ENCODE measurements at places on chromosomes 2 and 18. TPM values are rescaled to one million over a fixed set of nuclear protein-coding genes. Genes with fewer than 3 reads are reported as not detected.
A peak's percentile ranks its signal among the peaks of the same experiment; 100 is the strongest.

Gene IL36B
- not detected for polyA plus RNA-seq

Gene CAPN13
- polyA plus RNA-seq, result not detected

Gene CHST10
- polyA plus RNA-seq, result 3.9 TPM

DNA sequence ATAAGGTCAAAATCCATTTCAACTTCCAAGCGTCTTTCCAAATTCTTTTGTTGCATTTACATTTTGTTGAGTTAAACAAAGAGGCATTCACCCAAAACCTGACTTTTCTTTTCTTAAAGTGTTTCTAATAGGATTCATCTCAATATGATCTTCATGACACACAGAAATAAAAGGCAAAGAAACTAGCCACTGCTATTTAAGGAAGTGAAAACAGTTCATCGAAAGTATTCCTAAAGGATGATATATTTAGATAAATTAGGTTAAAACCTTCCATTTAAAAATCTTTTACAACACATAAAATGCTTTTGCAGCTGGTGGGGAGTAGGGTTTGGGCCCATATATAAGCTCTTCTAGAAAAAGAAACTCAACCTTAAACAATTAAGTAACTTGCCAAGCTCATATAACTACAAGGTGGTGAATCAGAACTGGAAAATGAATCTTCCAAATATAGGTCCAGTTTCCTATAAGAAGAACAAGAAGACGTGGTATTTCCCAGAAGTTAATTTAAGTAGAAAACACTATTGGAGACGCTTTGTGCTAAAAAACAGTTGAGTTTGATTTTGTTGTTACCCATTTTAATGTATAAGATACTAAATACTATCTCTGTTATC lies 336.0 kb upstream of the HNRNPA3 start:
- no peak for DNase-seq

- DNase-seq, result no peak
Observed at GRCh38 chr2:146918280-146918679, 926.5 kb upstream of the ACVR2A start.

DNA sequence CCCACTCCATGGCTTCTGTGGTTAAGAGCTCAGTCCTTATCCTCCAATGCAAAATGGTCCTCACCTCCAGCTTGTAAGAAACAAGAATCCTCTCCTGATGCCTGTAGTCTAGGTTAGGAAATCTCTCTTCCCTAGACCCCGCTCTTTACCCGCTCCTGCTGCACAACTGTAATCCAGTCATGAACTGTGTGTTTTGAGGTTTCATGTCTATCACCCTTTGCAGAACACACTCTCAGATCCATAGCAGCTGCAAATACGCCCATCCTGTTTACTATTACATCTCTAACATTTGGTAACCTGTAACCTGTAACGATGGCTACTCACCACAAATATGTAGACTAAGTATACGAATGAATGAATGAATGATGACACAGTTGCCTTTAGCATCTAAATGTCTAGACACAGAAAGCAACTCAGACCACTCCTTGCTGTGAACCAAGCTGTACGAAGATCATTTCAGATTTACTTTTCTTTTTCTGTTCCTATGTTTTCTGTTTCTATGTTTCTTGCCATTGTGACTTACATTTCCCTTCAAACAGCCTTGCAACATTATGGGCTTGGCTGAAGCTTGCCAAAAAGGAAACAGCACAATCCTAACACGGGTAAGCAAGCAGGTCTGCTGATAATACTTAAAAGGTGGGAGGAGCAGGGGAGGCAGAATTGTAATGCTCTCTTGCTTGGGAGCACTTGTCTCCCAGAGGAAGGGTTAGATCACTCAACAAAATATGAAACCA lies 53.7 kb downstream of the EPHA4 start:
- DNase-seq, result peak; percentile 57

DNA sequence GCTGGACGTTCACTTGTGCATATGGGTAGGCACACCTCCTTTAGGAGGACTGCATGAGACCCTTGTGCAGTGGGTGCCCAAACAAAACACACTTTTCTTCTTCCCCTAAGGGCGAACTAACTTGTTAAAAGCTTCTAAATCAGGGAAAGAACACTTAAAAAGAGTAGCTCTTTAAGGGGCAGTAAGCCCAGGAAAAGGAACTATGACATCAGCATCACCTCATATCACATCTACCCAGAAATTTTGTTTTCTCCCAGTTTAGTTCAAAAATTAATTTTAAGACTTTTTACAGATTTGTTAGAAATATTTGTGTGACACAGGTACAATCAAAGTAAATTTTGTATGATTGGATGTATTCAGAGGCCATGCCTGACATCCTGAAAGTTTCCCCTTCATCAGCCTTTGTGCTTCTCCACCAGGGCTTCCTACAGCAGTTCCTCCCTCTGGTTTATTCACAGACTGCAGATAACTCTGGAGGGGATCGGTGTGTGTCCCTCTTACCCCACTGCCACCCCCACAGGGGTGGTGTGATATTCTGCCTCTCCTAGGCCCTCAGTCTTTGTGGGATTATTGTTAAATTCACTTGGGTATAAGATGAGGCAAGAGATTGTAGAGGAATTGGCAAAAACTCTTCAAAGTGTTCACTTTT lies 27.6 kb downstream of the BCL2L11 start:
- DNase-seq, result no peak

GRCh38 chr18:25672490-25672889 lies 320.5 kb upstream of the ZNF521 start:
- no peak for DNase-seq

DNA sequence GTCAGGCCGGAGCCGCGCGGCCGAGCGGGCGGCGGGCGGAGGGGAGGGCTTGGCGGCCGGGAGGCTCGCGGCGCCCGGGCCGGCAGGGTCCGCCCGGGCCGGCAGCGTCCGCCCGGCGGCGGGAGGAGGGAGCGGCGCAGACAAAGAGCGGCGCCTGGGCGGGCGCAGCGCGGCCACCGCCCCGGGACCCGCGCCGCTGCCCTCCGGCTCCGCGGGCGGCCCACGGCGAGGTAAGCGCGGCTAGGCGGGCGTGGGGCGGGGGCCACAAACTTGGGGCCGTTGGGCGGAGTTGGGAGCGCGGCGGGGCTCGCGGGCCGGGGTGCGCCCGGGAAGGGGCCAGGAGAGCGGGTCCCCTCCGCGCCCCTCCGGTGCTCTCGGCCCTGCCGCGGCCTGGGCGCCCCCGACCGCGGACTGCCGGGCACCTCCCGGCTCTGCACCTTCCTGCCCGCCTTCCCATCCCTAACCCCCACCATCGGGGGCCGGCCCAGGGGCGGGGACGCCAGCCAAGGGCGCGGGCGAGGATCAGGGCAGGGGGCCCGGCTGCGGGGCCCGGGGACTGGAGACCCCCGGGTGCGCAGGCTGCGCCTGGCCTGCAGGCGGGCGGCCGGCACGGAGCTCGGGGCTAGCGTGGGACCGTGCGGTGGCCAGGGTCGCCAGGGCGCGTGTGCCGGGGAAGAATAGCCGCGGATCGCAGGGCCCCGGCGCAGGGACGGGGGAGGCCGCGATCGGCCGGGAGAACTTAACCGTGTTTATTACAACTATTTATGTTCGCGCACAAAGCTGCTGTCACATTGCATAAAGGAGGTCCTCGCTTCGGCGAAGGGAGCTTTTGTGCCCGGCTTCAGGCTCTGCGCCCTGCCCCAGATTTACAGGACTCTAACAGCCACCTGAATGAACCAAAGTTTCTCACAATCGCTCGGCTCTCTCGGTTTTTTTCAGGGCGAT lies at the start of gene NCK2:
Gene NCK2, plus strand, starts transcription at position 4 of the 945 bp plus-strand sequence. CDS start 110,152 bp downstream, outside the sequence.
- DNase-seq, result no peak

DNA sequence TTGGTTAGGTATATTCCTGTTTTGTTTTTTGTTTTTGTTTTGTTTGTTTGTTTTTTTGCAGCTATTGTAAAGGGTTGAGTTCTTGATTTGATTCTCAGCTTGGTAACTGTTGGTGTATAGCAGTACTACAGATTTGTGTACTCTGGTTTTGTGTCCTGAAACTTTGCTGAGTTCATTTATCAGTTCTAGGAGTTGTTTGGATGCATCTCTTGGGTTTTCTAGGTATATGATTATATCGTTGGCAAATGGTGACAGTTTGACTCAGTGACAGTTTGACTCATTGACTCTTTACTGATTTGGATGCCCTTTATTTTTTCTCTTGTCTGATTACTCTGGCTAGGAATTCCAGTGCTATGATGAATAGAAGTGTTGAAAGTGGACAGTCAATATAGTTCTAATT lies 53.7 kb downstream of the APLF start:
- DNase-seq, result no peak

- no peak for DNase-seq
Observed at GRCh38 chr18:24157855-24158254, 19.0 kb downstream of the CABYR start.

DNA sequence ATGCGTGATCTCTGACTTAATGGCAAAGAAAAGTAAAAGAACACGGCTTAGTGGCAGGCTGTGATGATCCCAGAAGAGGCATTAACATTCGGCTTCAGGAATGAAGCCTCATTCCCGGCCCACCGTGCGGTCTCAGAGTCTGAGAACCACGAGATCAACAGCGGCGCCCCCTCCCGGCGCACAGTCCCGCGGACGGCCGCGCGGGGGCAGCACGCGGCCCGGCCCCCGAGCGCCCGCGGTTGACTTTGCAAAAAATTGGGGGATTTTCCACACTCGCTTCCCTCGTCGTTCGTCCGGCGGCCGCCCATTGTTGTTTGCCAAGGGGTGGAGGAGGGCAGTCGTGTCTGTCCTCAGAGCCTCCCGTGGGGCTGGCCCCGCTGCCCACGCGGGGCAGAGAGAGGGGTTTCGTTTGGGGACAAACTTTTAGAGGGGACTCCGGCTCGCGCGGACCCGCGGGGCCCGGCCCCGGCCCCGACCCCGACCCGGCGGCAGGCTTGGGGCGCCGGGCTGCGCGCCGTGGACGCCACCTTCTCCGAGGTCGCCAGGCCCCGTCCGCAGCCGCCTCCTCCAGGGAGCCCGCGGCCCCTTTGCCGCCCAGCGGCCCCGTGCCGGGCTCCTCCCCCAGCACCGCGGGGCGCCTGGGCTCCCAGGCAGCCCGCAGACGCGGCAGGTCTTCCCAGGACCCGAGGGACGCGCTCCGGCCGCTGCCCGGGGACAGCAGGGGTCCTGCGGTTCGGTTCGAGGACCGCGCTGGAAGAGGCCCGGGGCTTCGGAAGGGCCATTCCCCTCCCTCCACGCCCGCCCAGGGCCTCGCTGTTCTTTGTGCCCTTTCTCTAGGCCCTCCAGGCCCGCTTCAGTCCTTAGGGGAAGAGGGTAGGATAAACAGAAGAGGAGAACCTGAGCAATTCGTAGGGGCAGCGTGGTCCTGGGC lies 3.4 kb upstream of the HS6ST1 start:
- peak; percentile 81 for DNase-seq

All from naive B cell (primary cell).